MV-4-11 (cell line): ENCODE measurements at places on chromosomes 2 and 18.
A peak's percentile ranks its signal among the peaks of the same experiment; 100 is the strongest.

DNA sequence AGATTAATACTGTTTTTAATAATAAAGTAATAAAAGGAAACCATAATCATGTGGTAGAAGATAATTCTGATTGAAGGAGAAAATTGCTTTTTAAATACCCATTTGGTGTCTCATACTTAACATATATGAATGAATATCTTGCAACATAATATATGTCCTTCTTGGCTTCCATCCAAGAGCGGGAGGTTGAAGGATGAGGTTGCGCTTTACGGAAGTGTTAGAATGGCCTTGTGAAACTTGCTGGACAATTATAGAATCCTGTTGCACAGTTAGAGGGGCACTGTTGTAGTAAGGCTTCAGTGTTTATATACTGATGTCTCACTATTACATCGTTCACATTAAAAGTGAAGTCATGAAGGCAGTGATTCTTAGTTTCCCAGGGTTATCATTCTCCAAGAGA lies 9.4 kb downstream of the INSIG2 start:
- peak; percentile 92 for DNase-seq

DNA sequence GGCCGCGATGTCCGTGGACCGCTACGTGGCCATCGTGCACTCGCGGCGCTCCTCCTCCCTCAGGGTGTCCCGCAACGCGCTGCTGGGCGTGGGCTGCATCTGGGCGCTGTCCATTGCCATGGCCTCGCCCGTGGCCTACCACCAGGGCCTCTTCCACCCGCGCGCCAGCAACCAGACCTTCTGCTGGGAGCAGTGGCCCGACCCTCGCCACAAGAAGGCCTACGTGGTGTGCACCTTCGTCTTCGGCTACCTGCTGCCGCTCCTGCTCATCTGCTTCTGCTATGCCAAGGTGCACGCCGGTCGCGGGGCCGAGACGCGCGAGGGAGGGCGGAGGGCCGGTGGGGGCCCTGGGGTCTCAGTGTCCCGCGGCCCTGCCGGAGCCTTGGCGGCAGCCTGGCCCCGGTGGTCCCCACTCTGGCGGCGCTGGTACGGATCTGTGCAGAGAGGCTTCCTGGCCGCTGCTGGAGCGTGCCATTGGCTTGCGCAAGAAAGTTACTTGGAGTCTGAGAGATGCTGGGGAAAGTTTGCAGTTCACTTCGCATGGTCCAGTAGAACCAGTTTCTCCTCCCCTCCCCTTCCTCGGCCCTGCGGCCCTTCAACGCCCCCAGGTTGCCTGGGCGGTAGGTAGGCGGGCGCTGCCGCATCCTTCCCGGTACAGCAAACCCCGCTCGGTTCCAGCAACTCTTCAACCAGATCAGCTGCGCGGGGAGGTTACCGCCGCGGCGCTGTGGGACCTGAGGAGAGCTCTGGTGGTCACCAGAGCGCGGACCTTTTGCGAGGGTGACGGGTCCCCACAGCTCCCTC lies 1.5 kb downstream of the GALR1 start:
- DNase-seq, result no peak

GRCh38 chr2:341017-341542 lies 53.2 kb upstream of the ALKAL2 start:
- no peak for DNase-seq

GRCh38 chr2:22002066-22002465 lies 878.3 kb downstream of the TDRD15 start:
- DNase-seq, result no peak

GRCh38 chr18:55477860-55478581 lies 110.0 kb downstream of the TCF4 start:
- no peak for DNase-seq

GRCh38 chr2:125698280-125698679 lies 957.7 kb upstream of the GYPC start:
- DNase-seq, result no peak

GRCh38 chr2:134253117-134253704 lies 661 bp upstream of the MGAT5 start:
- DNase-seq, result no peak

DNA sequence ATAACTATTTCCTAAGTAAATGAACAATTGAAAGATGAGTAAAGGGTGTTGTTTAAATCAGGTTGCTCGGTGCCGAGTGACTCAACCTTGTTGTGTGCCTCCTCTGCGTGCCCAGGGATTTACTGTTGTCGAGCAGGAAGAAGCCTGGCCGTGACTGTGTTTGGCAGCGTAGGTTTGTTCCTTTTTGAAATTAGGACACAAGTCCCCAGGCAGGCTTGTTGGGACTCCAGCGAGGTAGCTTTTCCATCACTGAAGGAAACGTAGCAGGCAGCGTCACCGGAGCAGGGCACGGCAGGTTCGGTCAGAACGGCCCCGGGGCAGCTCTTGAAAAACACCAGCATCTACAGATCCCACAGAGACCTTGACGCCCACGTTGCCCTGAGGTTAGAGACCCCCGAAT lies 48.6 kb downstream of the TMEM18 start:
- DNase-seq, result no peak

GRCh38 chr2:105677901-105678300 lies 66.8 kb upstream of the NCK2 start:
- DNase-seq, result no peak

GRCh38 chr2:174247474-174248186 lies 702 bp downstream of the OLA1 start:
- peak; percentile 32 for DNase-seq

GRCh38 chr2:99422599-99422998 lies 67.2 kb downstream of the REV1 start:
- peak; percentile 69 for DNase-seq

DNA sequence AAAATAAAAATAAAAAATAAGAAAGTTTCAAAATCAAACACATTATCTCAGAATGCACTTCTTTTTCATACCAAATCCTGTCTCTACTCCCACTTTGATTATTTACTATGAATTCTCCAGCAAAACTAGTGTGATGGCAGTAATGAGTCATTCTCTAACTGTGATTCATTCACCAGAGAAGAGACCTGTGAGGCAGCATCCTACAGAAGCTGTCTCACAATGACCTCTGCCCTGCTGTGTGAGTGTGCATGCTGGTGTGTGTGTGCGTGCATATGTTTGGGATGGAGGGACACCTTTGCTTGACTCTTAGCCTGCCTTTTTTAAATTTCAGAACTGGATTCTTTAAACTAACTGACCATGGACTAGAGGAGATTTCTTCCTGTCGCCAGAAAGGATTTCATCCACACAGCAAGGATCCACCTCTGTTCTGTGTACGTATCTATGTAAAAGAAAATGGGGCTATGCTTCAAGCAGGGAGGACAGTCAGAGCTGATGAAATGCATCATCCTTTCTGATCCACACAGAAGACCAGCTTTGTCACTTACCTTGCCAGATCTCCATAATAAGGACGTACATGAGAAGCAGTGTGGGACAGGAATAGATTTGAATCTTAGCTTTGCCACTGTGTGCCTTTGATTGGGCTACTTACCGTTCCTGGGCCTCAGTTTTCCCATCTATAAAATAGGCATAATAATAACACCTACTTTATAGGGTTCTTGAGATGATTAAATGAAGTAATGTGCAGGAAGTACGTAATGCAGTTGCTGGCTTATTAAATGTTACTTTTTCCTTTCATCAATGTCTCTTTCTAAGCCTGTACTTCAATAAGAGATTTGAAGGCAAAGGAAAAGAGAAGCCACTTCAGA lies 31.2 kb downstream of the STAMBP start:
- peak; percentile 10 for DNase-seq

DNA sequence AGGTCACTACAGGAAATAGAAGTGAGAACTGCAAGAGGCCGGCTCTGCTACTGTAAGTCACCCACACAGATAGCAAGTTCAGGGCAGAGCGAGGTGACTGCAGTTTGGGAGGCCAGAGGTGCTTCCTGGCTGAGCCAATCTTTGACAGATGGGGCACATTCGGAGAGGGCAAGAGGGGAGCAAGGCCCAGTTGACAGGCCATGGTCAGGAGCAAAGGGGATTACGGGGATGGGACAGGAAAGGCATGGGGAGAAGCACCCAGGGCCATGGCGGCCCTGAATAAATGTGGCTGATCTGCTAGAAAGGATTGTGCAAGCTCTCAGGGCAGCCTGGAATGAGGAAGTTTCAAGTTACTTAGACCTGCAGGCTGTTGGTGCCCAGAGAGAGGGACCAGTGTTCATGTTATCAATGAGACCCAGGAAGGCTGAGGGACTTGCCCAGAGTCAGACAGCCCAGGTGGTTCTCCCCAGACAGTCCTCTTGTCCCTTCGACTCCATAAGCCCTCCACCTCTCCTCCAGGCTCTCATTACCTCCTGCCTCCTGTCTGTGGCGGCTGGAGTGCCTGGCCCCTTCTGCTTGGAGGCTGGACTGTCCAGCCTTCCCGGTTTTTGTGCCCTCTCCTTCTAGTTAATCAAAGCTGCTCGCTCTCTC lies 123.3 kb downstream of the CTIF start:
- peak; percentile 85 for DNase-seq

DNA sequence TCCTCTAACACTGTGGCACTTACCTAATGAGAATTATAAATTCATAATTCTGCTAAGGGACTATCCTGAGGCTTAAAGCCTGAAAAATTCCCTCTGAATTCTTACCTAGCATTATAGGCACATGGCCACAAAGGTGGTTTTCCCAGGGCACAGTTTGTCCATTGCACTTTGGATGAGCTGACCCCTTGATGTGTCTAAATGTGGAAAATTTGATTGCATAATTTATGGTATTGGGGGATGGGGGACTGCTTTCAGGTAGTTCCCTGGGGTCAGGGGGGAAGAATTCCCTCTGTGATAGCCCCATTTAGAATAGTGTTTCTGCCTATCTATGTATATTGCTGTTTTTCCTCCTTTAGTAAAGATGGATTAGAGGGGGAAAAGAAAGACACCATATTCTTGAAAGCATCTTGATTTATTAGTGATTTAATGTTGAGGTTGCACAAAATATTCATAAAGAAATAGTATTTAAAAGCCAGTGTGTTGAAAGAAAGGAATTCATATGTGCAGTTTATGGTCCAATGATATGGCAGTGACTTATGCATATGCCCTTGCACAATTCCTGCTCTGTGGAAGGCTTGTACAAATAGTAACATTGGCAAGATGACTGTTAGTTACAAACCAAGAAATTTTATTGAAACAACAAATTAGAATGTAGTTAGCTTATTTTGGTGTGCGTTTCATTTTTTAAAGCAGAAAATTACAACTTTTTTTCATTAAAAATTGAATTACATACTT lies 8.7 kb upstream of the HTR2B start:
- no peak for DNase-seq

DNA sequence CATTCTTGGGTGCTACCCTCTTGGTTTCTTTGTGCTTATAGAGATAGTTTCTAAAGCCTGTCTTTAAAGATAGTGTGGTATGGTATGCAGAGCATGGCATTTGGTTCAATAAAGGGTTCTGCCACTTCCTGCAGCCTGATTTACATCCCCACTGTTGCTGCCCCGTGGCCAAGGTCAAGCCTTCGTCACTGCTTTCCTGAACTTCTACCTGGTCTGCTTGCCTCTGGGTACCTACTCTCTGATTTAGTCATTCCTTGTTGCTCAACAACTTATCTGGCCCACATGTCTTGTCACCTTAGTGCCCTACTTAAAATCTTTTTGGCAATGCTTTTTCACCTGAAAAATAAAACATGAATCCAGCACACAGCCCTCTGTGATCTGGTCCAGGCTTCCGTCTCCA lies 352.9 kb downstream of the LPIN1 start:
- DNase-seq, result no peak

GRCh38 chr2:222281506-222281905 lies 17.3 kb downstream of the PAX3 start:
- DNase-seq, result no peak

DNA sequence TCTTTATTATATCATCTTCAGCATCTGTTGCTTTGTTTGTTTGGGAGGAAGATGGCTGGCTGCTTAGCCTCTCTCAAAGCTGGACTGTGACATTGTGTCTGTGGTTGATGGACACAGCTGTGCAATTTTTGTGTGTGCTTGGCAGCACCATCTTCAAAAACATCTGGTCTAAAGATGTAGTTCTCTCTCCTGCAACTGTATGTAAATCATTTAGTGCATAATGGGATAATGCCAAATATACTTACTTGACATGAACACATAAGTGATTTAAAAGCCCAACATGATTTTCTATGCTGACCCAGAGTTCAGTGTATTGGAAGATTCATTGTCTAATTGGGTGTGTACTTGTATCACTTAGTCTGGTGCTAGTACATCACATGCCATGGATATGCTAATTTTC lies 112.2 kb downstream of the MAP4K4 start:
- no peak for DNase-seq

DNA sequence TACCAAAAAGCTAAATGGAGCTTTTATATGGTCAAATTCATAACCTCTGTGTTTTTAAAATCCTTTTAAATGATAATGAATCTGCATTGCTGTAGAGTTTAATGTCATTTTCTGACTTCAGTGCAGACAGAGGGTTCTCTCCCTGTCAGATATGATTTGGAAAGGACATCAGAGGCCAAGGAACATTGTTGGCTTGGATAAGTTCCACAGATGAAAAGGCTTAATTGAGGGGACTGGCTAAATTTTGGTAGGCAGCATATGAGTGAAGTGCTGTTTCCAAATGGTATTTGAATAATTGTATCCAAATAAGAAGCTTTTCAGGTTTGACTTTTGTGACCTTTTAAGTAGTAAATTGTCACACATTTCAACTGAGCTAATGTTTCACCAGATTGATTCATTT lies 124.6 kb upstream of the KCNH7 start:
- no peak for DNase-seq

- DNase-seq, result no peak
These were observed 33.5 kb downstream of the CRIM1 start for GRCh38 chr2:36389091-36389564.

- DNase-seq, result no peak
These were observed 16.3 kb downstream of the RDH14 start for GRCh38 chr2:18544171-18544570.

DNA sequence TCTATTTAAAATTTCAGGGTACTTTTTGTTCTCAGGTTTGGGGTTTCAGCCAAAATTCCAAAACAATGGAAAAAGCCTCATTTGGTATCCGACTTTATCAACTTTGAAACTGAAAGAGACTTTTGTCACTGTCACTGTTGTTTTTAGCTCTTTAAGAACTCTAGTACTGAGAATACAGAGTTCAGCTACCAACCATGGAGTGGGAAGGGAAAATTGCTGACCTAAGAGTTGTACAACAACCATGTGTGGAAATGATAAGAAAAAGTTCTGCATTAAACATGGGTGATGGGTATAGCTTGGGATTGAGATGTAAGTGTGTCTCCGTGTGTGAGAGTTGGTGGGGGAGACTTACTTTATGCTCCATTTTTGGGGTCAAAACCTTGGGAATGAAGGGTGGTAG lies 206.6 kb upstream of the LRATD1 start:
- DNase-seq, result no peak
